ENCODE measurements at places on chromosomes 11 and 22.
A peak's percentile ranks its signal among the peaks of the same experiment; 100 is the strongest.

DNA sequence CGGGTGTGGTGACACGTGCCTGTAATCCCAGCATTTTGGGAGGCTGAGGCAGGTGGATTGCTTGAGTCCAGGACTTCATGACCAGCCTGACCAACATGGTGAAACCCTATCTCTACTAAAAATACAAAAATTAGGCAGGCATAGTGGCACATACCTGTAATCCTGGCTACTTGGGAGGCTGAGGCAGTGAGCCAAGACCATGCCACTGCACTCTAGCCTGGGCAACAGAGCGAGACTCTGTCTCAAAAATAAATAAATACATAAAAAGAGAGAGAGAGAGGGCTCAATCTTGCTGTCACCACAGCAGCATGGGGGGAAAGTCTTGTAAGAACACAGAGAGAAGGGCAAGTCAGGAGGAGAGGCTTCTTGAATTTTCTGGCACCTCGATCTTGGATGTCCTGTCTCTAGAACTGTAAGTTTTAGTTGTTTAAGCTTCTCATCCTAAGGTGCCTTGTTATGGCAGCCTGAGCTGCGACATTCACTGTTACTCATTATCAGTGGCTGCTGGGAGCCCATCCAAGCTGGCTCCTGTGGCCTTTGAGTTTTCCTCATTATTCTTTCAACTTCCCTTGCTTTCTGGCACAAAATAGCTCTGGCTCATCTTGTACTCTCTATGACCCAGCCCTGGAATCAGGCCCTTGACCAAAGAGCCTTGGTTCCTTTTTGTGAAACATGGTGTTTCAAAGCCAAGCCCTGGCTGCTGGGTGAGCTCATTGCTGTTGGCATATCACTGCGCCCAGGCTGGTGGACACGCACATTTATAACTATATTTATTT is 8.0 kb upstream of the PSMC3 start:
- H3K27me3 ChIP-seq, result no peaks in the 10 kb centered on the region
- peaks cover 4% of the 10 kb centered on the region for H3K4me1 ChIP-seq
- no peaks in the 10 kb centered on the region for H3K36me3 ChIP-seq
- H3K4me3 ChIP-seq, result no peak overlapping the region

GRCh38 chr11:112968941-112969713 is 7.9 kb downstream of the NCAM1 start:
- no peaks in the 10 kb centered on the region for H3K4me1 ChIP-seq
- H3K36me3 ChIP-seq, result no peaks in the 10 kb centered on the region
- DNase-seq, result peak; percentile 47
- H3K27me3 ChIP-seq, result peaks cover 52% of the 10 kb centered on the region

DNA sequence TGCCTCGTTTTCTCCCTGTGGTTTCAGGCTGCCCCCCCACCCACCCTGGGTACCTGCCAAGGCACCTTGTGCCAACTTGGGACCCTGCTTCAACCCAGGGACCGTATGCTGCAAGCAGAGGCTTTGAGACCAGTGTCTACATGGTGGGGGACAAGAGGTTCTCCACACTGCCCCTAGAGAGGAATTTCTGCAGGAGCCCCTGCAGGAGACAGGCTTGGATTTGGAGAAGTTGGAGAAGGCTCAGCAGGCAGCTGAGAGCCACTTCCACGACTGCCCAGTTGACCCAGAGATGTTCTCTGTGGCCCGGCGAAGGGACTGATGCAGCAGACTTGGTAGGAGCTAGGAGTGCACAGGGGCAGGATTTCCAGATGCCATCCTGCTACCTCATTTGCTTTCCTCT is 20.1 kb upstream of the NNMT start:
- no peak overlapping the region for H3K4me3 ChIP-seq
- H3K36me3 ChIP-seq, result no peaks in the 10 kb centered on the region
- no peak overlapping the region for H3K27ac ChIP-seq
- H3K27me3 ChIP-seq, result peaks cover 47% of the 10 kb centered on the region
- no peak for DNase-seq
- H3K4me1 ChIP-seq, result peaks cover 9% of the 10 kb centered on the region

DNA sequence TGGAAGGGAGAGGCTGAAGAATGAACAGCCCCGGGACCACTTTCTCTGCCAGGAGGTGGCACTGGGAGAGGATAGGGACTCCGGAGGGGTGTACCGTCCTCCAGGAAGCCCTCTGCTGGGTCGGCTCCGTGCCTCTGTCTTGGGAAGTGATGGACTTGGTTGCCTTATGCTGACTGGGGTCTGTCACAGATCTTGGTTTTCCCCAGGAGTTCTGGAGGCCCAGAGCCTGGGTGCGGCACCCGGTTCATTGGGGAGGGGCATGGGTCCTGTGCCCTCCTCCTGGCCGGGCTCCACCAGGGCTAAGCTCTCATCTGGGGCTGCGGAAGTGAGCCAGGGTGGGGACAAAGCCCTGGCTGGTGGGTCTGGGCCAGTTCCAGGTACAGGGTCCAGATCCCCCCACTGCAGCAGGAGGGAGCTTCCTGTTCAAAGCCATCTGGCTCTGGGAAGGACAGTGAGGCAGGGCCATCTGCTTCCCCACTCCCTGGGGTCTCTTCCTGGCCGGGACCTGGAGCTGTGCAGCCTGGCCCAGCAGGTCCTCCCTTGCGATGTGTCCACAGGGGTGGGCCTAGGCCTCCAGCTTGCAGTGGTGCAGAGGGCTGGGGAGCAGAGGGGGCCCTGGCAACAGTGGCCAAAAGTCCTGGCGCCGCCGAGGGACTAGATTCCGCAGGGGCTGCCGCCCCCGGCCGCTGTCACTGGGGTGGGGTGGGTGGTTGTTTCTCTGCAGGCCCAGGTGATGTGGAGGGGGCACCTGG is 1.1 kb upstream of the AP2A2 start:
- H3K4me3 ChIP-seq, result no peak overlapping the region
- H3K27ac ChIP-seq, result no peak overlapping the region
- H3K4me1 ChIP-seq, result peaks cover 34% of the 10 kb centered on the region

DNA sequence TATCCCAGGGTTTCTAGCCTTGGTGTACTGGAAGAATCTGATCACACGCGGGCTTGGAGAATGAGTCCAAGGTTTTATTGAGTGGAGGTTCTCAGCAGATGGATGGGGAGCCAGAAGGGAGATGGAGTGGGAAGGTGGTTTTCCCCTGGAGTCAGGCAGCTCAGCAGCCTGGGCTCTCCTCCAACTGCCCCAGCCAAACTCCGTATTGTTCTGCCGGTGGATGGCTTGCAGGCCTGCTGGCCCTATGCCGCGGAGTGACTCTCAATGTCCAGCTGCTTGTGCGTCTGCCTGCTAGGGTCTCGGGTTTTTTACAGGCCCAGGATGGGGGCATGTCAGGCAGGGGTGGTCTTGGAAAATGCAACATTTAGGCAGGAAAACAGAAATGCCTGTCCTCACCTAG is 162.4 kb upstream of the LMO1 start:
- no peak for DNase-seq
- no peaks in the 10 kb centered on the region for H3K36me3 ChIP-seq
- no peaks in the 10 kb centered on the region for H3K4me1 ChIP-seq
- peaks cover 2% of the 10 kb centered on the region for H3K27me3 ChIP-seq

Data from mesenchymal stem cell (in vitro differentiated cells and primary cell).